ENCODE measurements at places on chromosomes 3 and 15.

GRCh38 chr3:105353485-105354161 is 13.1 kb upstream of the ALCAM start:
- DNase-seq = no peak

GRCh38 chr15:77553257-77553656 is 79.5 kb downstream of the LINGO1 start:
- DNase-seq = no peak

DNA sequence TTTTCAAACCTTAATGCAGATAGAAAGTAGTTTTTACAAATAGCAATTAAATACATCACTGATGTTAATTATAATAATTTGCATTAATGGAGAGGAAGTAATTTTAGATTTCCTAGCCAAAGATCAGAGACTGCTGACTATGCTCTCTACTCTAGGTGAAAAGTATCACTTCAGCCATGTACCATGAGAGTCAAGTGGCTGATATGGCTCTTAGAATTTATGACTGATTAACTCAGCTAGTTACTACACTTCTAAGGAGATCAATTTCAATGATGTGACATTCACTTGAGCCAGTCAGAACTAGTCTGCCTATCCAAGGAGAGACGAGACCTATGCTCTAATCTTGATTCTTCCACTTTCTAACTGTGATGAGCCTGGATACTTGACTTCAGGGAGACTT is 405.7 kb upstream of the RORA start:
- DNase-seq = no peak

DNA sequence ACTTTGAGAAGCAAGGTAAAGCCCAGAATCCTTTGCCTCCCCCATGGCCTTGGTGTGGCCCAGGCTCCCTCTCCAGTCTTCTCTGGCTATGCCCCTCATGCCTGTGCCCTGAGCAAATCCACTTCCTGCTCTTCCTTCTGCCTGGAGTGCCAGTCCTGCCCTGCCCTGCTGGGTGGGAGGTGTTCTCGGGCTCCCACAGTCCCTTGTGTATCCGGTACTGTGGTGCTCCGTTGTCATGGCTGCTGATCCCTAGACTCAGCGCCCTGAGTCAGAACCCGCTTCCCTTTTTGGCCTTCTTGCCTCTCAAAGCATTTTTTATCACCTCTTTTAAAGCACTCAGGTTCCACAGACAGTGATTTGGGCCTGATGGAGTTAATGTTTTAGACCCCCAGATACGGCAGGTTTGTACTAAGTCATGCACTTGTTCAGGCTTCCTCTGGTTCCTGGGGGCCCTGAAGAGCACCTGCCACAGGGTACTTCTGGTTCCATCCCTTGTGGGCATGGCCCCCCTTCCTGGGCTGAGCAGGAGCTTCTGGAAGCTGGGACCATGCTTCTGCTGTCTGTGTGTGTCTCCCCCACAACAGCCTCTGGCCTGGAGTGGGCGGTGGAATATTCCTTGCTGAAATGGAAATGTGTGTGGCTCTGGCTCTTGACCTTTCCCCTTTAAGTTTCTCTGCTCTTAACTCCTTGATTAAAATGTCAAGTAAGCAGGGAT is 29.6 kb upstream of the ADAMTS7 start:
- DNase-seq = no peak

DNA sequence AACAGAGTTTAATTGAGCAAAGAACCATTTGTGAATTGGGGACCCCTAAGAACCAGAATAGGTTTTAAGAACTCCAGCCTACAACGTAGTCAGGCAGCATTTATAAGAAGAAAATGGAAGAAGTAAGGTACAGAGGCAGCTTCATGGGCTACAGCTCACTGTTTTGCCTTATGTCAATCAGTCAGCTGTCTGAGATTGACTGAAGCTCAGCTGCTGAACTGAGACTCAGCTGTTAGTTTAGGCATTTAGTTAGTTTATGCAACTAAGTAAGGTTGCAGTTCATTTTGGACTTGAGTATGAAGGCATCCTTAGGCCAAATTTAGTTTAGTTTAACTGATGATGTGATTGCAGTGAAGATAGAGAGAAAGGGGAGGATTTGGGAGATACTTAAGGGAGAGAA is 34.1 kb upstream of the RASA2 start:
- DNase-seq = no peak

DNA sequence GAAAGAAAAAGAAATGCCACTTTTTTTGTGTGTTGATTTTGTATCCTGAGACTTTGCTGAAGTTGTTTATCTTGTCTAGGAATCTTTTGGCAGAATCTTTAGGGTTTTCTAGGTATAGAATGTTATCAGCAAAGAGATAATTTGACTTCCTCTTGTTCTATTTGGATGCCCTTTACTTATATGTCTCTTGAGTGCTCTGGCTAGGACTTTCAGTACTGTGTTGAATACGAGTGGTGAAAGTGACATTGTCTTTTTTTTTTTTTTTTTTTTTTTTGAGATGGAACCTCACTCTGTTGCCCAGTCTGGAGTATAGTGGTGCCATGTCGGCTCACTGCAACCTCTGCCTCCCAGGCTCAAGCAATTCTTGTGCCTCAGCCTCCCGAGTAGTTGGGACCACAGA is 64.7 kb upstream of the NPHP3 start:
- DNase-seq = no peak

GRCh38 chr3:101027286-101027685 is 34.1 kb upstream of the ABI3BP start:
- DNase-seq = no peak

GRCh38 chr3:196335503-196335948 is 2.7 kb downstream of the TM4SF19 start:
- no peak for DNase-seq

GRCh38 chr15:39797407-39797806 is 14.8 kb upstream of the FSIP1 start:
- no peak for DNase-seq

DNA sequence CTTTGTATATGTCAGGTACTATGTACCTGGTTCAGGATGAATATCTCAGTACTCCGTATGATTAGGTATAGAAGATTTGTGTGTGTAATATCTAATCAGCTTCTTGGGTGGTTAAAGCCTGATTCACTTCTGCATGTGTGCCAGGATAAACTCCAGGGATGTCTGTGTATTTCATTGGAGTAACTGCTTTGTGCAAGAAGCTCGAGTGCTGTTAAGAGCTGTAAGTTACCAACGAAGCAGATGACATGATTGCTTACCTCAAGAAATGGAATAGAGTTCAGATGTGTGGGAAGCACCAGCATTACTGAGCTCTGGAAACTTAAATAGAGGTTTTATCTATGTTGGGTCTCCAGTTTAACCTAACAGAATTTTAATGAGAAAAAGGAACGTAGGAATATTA is 23.7 kb downstream of the FAM98B start:
- DNase-seq = no peak

GRCh38 chr3:177746337-177746933 is 549.2 kb upstream of the TBL1XR1 start:
- DNase-seq = no peak

- no peak for DNase-seq
Observed at GRCh38 chr3:194879991-194880939, 194.6 kb downstream of the FAM43A start.

DNA sequence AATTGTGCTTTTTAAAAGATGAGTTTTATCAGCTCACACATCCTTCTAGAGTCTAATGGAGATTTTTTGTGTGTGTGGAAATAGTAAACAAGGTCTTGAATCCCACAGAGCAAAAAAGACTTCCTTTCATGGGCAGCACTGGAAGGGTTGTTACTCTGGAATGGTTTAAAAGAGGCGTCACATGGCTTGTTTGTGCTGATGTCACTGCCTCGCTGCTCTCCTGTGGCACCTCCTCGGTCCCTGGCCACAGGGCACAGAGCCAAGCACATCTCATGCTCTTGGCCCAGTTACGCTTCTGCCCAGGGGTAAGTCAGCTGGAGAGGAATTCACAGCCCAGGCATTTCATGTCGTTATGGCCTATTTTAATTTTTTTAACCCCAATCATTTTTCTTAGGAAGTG is 53.2 kb downstream of the PGPEP1L start:
- no peak for DNase-seq

GRCh38 chr3:177860184-177860583 is 662.9 kb upstream of the TBL1XR1 start:
- DNase-seq = no peak

DNA sequence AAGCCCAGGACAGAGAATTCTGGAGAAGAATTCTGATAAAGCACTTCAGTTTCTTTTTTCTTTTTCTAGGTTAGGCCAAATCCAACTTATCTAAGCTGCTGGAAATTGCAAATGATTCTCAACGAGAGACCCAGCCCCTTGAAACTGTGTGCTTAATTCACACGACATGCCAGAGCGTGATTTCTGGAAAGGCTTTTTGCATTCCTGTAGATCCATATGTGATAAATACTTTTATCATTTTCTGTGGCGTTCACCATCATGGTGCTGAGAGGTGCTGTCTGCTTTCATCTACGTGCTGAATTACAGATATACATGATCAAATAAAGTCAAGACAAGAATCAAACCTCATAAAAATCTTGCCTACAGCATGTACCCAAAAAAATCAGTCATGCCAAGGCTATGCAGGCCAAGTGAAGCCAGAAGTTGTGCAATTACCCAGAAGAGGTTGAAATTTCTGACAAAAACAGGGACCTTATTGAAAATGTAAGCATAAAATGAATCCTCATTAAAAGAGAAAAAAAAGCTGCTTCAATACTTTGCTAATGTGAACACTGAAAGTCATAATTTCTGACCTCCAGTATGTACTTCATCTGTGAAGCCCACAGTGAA is 10.8 kb upstream of the MEF2A start:
- DNase-seq = no peak

DNA sequence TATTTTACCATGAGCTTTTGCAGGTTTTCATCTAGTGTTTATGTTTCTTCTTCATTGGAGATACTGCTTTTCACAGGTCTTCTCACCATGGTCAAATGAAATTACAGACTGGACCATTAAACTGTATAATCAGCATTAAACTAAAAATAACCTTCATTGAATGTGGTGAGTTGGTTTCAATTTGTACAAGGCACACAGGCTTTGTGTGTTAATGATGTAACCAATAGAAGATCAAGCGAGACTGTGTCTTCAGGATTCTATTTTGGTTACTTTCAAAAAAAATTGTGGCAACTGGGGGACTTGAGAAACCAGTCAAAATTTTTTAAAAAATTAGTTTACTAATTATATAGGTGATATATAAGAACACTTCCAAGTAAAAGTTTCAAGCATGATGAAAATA is 54.3 kb upstream of the GCSAM start:
- no peak for DNase-seq

GRCh38 chr3:19149368-19149767 is 1.1 kb downstream of the KCNH8 start:
- peak; percentile 5 for DNase-seq

- no peak for DNase-seq
Observed at GRCh38 chr3:195883160-195883559, 25.2 kb downstream of the TNK2 start.

DNA sequence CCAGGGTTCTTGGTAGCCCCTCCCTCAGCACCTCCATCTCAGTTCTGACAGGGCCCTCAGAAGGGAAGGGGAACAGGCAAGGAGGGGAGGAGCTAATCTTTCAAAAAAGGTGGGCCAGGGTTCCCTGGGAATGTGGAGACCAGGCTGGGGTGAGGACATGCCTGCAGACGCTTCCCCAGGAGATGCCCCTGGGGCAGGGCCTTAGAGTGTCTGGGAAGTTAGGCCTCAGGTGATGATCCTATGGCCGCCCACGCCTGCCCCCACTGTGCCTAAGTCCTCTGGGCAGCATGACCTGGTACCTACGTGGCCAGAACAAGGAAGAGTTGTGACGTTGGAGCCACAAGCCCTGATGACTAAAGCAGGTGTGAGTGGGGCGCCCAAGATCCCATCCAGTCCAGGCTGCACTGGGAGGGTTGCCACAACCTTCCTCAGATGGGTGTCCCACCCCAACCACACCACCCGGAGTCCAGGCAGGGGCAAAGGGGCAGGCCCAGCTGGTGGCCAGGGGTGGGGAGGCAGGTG is 3.9 kb upstream of the SEMA3B start:
- DNase-seq = no peak

DNA sequence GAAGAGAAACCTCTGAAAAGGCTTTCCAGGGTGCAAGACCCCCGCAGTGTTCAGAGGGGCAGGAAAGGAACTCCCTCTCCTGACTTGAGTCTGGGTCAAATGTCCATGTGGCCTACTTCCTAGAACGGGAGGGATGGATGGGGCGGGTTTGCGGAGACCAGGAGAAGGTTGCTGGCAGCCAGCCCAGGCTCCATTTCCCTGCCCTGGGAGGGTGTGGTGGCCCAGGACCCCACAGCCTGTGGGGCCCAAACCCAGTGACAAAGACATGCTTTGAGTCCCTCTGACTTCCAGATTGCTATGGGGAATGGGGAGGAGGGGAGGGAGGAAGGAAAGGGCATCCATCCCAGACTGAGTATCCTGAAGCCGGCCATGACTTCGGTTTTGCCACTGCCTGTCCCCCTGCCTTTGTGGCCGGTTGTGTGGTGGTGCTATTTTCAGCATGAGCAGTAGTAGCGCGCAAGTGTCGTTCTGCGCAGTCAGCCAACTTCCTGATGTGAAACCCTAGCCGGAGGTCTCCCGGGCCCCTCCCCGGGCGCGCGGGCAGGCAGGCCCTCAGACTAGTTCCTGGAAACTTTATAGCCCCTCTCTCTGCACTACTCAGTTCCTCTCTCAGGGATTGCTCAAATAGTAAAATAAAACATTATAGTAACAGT is 24.4 kb downstream of the MAGEF1 start:
- no peak for DNase-seq

DNA sequence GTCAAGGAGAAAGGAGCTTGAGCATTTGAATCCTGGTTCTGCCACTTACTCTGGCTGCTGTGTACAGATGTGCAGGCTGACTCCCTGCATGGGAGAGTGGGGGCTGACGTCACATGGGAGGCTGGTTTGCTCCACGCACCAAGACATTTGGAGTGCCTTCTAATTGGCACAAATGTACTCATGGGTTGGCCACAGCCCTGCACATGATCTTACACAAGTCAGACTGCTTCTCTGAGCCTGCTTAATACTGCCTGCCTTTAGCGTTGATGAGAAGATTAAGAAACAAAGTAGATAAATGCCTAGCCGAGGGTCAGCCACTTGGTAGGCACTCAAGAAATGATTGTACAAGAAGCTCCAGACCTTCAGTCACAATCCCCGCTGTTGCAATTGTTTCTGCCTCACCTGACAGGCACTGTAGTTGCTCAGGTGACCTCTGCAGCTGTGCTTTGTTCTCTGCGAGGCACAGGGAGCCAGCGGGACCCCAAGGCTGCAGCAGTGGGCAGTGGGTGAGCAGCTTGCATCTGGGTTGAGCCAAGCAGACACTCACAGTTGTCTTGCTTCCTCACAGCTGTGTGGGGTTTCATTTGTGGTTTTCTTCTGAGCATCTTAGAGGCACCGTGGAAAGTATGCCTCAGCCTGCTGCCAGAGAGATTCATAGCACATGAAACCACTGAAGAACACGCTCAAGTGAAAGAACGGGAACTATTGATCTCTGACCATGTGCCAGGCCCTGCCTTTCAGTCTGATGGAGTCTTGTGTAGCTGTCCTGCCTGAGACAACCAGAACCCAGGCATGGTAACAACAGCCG is 33.1 kb downstream of the GRK7 start:
- DNase-seq = peak; percentile 63
